Globus pallidus (tissue), 1 donor: ENCODE measurements at places on chromosomes 5 and 9.

- DNase-seq, result no peak
These were observed 157.3 kb downstream of the DAB2IP start for GRCh38 chr9:121808781-121809180.

- DNase-seq, result no peak
These were observed 65.2 kb downstream of the ZSWIM6 start for GRCh38 chr5:61397238-61397637.

- no peak for DNase-seq
These were observed 53.4 kb downstream of the SLC22A5 start for GRCh38 chr5:132422720-132423437.

DNA sequence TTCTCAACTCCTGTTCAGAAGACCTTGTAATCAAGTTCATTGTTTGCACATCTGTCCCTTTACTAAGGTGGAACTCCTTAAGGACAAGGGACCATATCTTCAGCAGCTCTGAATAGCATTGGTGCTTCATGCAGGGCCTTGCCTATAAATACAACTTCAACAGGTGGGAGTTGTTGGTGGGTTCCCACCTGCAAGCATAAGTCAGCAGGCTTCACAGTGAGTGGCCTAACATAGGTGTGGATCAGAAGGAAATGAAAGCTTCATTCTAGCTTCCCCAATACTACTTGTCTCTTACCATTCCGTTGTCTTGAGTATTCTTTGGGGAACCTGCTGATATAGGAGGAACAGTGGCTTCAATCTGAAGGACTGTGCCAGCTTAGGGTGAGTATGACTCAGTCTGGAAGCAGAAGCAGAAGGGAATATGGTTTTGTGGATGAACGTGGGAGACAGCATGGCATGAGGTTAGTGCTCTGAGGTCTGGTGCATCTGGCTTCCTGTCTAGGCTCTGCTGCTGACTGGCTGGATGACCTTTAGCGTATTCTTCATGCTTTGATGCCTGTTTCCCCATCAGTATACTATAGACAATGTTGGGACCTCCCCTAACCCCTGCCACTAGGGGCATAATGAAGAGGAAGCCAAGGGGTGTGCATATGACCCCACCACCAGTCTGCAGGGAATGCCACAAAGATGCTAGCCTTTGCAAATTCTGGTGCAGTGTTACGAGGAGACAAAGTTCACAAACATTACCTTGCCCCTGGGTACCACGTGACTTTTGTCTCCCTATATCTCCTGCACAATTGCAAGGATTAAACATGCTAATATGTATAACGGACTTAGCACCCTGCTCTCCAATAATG is 192.3 kb downstream of the PALM2AKAP2 start:
- peak; percentile 56 for DNase-seq

- DNase-seq, result no peak
These were observed 156.1 kb upstream of the ERCC6L2 start for GRCh38 chr9:95719354-95719753.

GRCh38 chr9:15077946-15078729 is 167.9 kb upstream of the FREM1 start:
- no peak for DNase-seq

DNA sequence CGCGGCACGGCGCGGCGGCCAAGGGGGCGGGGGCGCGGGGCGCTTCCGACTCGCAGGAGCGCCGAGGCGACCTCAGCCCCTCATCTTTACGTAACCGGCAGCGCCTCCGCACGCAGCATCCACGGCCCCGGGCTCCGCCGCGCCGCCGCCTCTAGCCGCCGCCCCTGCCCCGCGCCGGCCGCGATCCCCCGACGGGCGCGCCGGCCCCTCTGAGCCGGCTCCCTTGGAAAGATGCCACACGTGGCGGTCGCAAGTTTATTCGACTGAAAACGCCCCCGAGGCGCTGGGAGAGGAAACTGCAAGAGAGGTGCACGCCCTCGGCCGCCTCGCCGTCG is 1.0 kb downstream of the KLF9 start:
- DNase-seq, result no peak
